ENCODE measurements at places on chromosomes 7 and 10.

DNA sequence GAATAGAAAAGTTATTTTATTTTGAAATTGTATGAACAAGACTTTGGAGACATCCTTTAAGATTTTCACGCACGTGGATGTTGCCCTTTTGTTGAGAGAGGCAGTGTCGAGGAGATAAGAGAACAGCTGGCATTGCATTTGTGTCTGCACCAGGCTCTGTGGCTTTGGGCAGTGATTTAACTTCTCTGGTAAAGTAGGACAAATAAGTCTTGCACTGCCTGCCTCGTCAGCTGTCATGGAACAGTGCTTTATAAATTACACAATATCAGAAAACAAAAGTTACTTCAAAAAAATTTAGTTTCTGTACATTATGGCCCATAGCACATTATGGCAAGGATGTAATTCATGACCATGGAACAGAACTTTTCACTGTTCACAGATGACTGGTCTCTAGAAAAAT lies 20.1 kb downstream of the SNX10 start:
- DNase-seq, result no peak

DNA sequence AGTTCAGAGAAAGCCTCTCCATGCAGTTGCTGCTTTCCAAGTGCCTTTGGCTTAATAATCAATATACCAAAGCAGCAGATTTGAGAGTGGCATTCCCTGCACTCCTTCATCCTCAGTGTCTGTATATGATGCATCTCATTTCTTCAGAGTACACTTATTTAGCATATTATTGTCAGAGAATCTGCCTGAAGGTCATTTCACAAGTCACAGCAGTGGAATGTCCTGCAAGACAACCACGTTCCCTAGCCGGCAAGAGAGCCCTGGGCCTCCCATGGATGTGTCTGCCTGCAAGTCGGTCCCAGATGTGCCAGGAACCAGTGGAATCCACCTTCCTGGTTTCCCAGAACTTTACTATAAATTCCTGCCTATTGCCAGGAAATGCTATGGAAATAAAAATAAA lies 289.4 kb upstream of the IGFBP3 start:
- DNase-seq, result no peak

GRCh38 chr7:64557601-64558322 lies 5.1 kb downstream of the ZNF680 start:
- DNase-seq, result no peak

- no peak for DNase-seq
These were observed 401.9 kb downstream of the THSD7A start for GRCh38 chr7:11430112-11430511.

DNA sequence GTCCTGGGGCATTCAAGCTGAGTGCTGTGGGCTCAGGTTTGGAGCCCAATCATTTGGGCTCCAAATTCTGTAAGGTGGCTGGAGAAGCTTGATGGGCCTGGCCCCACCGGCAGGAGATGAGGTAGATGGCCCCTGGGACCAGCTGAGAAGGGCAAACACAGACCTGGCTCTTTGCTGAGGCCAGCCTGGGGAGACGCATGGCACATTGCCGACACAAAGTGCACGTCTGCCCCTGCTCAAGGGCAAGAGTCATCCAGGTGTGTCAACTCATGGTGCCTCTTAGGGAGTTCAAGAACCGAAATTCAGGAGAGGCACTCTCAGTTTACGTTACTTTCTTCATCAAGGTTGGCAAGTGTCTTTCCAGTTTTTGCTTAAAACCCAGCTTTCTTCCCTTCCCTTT lies 227.5 kb downstream of the LRMDA start:
- no peak for DNase-seq

GRCh38 chr10:4407783-4408182 lies 418.2 kb upstream of the AKR1E2 start:
- no peak for DNase-seq

- no peak for DNase-seq
These were observed 30.2 kb downstream of the MGAM start for GRCh38 chr7:142025896-142026295.

DNA sequence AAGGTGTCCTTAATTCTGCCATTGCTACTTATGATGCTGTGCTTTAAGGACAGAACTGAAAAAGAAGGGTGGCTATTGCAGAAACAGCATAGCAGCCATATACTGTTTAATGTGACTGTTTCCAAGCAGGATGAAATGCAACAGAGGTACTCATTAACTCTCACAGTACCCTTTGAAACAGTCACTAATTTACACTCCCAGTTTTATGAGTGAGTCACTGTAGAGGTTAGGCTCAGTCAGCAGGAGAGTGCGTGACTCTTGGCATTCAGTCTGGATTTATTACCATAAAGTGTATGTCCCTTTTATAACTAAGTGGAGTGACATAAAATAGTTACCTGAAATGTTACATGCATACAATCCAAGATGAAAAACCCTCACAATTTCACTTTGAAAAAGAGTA lies 27.7 kb downstream of the ALDH18A1 start:
- DNase-seq, result no peak

GRCh38 chr10:17075533-17076359 lies 53.9 kb downstream of the CUBN start:
- no peak for DNase-seq

- DNase-seq, result no peak
These were observed 27.0 kb downstream of the RAPGEF5 start for GRCh38 chr7:22329816-22330524.

GRCh38 chr10:106436123-106436715 lies 728.3 kb downstream of the SORCS1 start:
- no peak for DNase-seq

DNA sequence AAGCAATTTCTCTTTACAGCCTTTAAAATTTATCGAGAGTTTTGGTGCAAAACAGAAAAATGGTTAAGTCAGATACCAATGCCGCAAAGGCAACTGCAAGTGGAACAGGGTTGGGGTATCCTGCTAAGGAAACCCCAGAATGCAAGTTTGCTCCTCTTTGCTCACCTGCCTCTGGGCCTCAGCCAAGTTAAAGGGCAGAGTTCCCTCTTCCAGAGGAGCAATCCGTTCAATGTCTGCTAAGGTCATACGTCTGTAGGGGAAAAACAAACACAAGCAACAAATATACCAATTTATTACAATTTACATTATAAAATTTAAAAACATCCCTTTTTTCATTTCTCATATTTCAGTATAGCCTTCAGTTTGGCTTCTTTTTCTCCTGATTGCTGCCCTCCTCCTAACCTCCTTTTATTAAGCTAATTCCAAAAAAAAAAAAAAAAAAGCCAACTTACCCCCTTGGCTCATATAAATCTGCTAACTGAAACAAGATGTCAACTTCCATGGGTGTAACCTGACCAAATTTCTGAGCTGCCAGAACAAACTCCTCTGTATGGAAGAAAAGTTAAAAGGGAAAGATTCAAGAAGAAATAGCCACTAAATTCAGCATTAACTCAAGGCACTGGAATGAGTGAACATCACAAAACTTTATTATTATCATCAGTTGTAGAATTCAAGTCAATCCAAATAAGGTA lies 132.6 kb downstream of the SLC25A13 start:
- no peak for DNase-seq

DNA sequence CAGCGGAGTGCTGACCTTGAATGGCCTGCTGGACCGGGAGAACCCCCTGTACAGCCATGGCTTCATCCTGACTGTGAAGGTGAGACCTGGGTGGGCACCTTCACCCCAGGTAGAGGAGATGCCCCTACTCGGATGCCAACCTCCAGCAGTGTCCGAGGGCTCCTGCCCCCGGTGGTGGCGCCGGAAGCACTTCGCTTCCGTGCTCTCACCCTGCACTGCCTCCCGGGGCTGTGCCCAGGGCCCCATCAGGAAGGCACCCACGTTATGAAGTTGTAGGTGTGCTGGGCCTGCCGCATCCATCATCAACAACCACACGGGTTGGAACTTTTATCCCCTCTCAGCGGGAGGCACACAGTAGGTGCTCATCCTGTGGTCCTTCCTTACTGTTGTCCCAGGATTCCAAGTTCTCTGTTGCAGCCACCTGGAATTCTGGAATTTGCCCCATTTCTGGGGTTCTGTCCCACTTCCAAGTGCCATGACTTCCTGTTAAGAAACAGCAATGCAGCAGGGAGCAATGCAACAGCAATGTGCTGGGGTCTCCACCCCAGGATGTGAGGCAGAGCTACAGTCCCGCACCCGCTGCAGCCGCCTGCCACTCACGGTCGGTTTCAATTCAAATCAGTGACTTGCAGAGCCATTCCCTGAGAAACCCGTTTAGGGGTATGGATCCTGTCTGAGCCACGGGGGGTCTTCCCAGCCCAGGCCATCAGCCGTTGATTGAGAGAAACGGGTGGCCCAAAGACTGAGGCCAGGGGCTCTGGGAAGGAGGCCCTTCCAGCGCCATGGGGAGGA lies 103.8 kb downstream of the C10orf105 start:
- no peak for DNase-seq

GRCh38 chr10:100838986-100839385 lies 73.8 kb upstream of the SLF2 start:
- no peak for DNase-seq

GRCh38 chr10:46289209-46289810 lies 2.5 kb downstream of the ANTXRL start:
- DNase-seq, result no peak

DNA sequence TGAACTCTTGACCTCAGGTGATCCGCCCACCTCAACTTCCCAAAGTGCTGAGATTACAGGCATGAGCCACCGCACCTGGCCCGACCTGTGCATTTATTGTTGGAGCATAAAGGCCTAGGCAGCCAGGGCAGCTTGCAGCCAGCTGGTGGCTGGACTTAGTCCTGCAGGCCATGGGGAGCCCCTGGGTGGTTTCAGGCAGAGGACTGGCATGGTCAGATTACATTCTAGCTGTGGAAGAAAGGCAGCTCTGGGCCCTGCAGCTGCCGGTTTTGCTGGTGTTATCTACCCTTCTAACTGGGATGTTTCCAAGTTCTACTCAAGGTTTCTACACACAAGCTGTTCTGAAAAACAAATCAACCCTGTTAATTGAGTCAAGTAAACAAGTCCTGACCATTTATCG lies 22.7 kb upstream of the MKRN1 start:
- no peak for DNase-seq

DNA sequence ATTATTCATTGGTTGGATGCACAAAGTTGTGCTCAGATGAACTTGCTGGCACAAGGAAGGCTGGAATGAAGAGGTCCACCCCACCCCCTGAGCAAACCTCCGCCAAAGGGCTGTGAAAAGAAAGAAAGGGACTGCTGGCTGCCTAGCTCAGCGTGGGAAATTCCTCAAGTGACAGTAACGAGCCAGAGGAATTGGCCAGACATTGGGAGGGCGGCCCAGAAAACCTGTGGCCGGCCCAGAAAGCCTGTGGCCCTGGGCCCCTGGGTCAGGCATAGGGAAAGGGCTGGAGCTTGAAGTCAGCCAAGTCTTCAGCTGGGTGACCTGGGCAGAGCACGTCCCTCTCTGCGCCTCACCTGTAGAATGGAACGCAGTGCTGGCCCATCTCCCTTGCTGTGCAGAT lies 30.6 kb upstream of the CTBP2 start:
- DNase-seq, result no peak

DNA sequence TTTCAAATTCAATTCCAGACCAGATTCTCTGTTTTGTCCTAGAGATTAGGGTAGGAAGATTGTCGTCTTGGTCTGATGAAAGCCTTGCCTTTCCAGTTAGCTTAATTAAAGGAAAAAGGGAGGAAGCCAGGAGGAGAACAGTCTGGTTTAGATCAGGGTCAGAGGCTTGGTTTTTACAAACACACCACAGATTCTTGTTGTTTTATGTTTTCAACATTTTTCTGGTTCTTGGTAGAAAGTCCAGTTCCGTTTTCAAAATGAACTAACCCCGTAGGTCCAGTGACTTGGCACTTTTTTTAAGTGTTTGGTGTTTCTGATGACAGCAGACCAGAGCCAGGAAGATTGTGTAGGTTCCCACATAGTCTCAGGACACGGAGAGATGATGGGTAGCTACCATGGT lies 167.1 kb upstream of the INHBA start:
- DNase-seq, result no peak

DNA sequence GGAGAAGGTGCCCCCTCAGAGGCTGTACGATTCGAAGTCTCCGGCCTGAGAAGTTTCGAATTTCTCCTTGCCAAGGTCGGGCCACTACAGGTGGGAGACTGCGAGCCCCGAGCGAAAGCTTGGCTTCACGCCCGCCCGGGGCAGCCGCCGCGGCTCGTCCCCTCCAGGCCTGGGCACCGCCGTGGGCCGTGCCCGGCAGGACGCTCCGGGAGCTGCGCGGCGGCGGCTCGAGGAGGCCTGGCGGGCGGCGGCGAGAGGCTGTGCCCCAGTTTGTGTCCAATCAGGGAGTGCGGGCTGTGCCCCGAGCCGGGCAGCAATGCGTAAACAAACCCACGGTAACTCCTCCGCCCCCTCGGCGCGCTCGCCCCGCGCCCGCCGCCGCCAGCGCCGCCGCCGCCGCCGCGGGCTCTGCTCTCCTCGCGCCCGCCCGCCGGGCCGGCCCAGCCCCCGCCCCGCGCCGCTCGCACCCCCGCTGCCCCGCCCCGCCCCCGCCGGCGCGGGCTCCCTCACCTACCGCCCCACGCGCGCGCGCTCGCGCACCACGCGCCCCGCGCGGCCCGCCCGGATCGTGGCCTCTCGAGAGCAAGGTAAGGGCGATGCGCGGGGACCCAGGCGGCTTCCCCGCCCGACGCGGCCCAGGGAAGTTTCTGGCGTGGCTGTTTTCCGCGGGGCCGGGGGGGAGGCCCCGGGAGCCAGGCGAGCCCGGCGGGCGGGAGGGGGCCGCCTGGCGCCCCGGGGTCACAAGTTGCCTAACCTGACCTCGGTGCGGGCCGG lies 57.8 kb upstream of the PCGF5 start:
- DNase-seq, result peak; percentile 55

- no peak for DNase-seq
These were observed 453.9 kb downstream of the PTPRN2 start for GRCh38 chr7:158133515-158134271.

GRCh38 chr10:69769395-69769992 lies 32.2 kb upstream of the COL13A1 start:
- DNase-seq, result no peak

GRCh38 chr7:79090543-79090942 lies 362.9 kb downstream of the MAGI2 start:
- no peak for DNase-seq

DNA sequence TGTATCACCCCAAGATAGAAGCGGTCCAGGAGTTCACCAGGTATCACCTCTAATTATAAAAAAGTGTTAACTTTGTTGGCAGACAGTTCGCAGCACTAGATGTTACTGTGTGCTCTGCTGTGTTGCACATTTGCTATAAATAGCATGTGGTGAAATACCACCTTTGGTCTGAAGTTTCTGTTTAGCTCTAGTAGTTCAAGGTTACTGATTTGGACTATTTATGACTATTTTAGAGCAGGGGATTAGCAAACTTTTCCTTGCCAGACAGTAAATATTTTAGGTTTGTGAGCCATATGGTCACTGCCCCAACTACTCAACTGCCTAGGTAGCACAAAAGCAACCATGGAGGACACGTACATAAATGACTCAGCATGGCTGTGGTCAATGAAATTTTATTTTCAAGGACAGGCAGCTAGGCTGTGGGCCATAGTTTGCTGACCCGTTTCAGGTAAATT lies 16.5 kb downstream of the DENND10 start:
- no peak for DNase-seq

All from activated CD4-positive, CD25-positive, alpha-beta regulatory T cell treated with anti-CD3 and anti-CD28 coated beads, Interleukin-2, amount 50 U/mL, for 16 hours (primary cell).